ENCODE measurements at places on chromosomes 6 and 20.
A peak's percentile ranks its signal among the peaks of the same experiment; 100 is the strongest.

GRCh38 chr6:151352410-151353396, 38.7 kb downstream of the ZBTB2 start:
- no peak for DNase-seq

DNA sequence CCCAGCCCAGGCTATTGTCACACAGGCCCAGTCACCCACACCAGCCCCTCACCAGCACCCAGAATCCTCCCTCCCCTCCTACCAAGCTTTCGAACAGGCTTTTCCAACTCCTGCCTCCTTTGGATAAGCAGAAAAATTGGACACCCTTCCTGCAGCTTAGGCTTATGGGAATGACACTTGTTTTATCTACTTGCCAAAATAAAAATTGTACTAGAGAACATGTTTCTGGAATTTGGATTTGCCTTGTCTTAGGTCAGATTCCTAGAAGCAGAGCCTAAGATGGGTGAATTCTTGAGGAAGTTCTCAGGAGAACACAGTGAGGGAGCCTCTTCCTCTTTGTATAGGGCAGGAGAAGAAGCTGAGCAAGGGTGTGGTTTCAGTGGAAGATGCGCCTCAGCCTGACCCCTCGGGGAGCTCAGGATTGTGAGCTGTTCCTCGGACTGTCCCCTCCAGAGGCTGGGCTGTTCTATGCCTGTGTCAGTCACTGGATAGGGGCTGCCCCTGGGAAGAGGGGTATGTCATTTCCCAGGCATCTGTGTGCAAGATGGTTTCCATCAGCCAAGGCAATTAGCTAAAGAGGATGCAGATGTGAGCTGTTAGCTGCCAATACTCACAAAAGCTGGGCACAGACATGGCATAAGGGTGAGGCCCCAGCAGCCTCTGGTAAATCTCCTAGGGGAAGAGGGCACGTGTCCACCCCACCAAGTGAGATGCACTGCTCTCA, 33.9 kb downstream of the ITPR3 start:
- no peak for DNase-seq

GRCh38 chr20:47493175-47493962, 8.3 kb upstream of the NCOA3 start:
- no peak for DNase-seq

GRCh38 chr6:159809149-159809548, 9.1 kb downstream of the PNLDC1 start:
- no peak for DNase-seq

DNA sequence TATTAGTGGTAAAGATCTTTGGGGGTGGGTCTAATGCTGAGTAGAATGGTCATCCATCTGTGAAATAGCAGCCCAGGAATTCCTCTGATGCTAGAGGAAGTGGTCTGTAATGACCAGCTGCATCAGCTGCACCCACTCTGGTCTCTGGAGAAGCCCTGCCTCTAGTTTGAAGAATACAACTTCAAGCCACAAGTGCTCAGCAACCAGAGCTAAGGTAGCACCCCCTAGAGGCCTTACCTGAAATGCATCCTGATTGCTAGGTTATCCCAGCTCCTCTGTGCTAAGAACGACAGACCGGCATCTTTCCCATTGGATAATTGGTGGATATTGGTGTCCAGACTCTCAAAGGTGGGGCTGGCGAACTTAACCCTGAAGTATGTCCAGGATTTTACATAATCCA, 58.2 kb downstream of the DNAH8 start:
- DNase-seq = peak; percentile 13

GRCh38 chr6:62296541-62296940, 10.5 kb upstream of the KHDRBS2 start:
- DNase-seq = no peak

GRCh38 chr6:87755708-87756671, 54.0 kb upstream of the AKIRIN2 start:
- DNase-seq = no peak

DNA sequence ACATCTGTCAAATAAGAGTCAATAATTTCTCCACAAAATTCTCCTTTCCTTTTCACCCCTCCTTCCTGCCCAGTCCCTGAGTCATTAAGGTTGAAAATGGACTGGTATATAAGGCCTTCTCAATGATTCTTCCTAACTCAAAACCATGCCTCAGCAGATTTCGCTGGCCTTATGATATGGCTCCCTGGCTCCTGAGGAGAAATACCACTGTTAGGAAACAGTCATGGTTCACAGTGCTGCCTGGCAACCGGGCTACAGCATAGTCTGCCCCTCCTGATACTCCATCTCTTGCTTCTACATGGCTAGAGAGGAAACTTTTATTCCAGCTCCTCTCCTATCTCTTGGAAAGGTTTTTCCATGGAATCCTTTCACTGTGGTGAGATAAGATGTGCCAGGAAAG, 4.7 kb downstream of the UBE2J1 start:
- no peak for DNase-seq

- DNase-seq = no peak
These were observed 221.4 kb upstream of the RREB1 start for GRCh38 chr6:6886171-6886885.

GRCh38 chr6:75481936-75482593, 11.5 kb downstream of the FILIP1 start:
- DNase-seq = no peak

GRCh38 chr6:79127660-79128059, 49.6 kb upstream of the PHIP start:
- DNase-seq = no peak

DNA sequence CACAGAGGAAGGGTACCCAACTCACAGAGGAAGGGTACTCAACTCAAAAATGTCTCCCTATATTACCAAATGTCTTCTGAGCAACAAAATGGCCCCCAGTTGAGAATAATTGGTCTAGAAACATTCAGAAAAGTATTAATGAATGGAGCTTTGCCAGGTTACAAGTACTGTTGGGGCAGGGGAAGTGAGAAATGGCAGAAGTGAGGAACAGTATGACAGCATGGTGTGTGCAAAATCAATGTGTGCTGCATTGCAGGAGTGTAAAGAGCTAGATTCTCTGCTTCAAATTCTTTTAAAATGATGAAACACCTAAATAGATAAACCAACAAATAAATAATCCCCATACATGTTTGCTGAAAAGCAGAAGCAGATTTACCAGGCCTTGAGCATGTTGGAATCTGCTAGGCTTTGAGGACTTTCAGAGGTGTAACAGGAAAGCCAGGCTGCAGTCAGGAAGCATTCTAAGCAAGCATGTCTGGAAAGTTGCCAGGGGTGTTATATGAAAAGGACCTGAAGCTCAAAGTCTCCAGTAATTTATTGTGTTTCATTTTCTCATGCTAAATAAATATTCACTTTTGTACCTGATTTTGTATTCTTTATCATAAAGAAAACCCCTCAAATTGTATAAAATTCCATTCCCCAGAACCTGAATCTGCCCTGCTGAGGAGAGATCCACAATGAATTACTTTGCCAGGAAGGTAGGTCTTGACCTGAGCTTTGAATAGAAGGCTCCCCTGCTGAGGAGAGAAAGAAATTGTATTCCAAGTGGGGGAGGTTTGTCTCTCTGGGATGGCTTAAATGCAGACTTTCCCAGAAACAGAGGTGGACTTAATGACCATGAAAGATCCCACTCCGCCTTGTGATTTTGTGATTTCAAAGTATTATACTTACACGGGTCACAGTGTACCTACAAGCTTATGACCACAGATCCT, 265.0 kb upstream of the MARCKS start:
- DNase-seq = no peak

DNA sequence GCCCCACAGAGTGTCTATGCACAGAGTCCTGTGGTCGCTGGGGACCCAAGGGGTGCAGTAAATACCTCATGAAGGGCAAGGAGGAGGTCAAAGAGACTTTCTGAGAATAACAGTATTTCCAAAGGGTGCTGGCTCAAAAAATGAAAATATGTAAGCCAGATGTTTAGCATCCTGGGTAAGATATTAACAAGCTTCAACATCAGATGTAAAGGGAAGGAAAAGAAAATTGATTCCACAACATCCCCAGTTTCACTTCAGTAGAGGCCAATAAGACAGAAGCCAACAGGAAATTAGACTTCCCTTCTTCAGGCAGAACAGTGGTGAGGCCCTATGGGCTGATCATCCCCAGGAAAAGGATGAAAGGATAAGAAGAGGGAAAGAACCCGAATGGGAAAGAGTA, 434.7 kb downstream of the PRKN start:
- no peak for DNase-seq

Measured in nephron progenitor cell (in vitro differentiated cells).